Hepatocyte (in vitro differentiated cells): ENCODE measurements at places on chromosomes 1 and 21.

- no peak overlapping the region for H3K4me3 ChIP-seq
- H3K4me1 ChIP-seq = no peaks in the 10 kb centered on the region
- no peak overlapping the region for H3K27ac ChIP-seq
- H3K36me3 ChIP-seq = no peaks in the 10 kb centered on the region
- H3K27me3 ChIP-seq = no peaks in the 10 kb centered on the region
- DNase-seq = peak; percentile 66
Observed at GRCh38 chr21:26715878-26716506, 129.2 kb downstream of the ADAMTS1 start.

- H3K36me3 ChIP-seq = no peaks in the 10 kb centered on the region
- peak; percentile 70 for DNase-seq
- peaks cover 45% of the 10 kb centered on the region for H3K4me1 ChIP-seq
- peak within 1 kb of the TSS; percentile 29 for H3K4me3 ChIP-seq
- no peaks in the 10 kb centered on the region for H3K27me3 ChIP-seq
- H3K27ac ChIP-seq = peak within 1 kb of the TSS; percentile 72
Observed at GRCh38 chr1:119768778-119769177, at the start of gene HMGCS2. HMGCS2 (minus strand) TSS chr1:119768905; CDS start chr1:119768844, 61 bp downstream.

GRCh38 chr1:15965228-15965767 lies 10.6 kb downstream of the ZBTB17 start:
- H3K4me3 ChIP-seq = no peak overlapping the region
- no peaks in the 10 kb centered on the region for H3K27me3 ChIP-seq
- no peak overlapping the region for H3K27ac ChIP-seq
- H3K36me3 ChIP-seq = no peaks in the 10 kb centered on the region
- H3K4me1 ChIP-seq = peaks cover 8% of the 10 kb centered on the region

DNA sequence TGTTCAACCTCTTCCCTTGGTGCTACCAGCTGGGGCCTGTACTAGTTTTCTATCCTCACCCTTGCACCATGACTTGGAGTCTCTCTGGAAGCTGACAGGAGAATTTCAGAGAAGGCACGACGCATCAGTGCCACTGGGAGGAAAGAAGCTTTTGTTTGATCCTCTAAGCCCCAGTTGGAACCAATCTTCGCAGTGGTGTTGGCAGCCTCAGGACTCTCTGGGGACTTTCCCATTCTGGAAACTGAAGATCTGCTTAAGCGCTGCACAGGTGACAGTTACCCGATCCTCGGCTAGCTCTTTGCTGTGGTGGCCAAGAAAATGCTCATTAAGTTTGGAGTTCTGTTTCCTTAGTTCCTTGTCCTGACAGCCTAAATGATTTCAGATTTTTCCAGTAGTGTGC lies 222.3 kb downstream of the RHOU start:
- DNase-seq = no peak
- H3K27me3 ChIP-seq = no peaks in the 10 kb centered on the region
- no peaks in the 10 kb centered on the region for H3K36me3 ChIP-seq

- H3K27ac ChIP-seq = peak overlapping the region; percentile 14
- peak; percentile 10 for DNase-seq
- H3K36me3 ChIP-seq = no peaks in the 10 kb centered on the region
Observed at GRCh38 chr1:183778045-183778444, 26.9 kb upstream of the RGL1 start.

DNA sequence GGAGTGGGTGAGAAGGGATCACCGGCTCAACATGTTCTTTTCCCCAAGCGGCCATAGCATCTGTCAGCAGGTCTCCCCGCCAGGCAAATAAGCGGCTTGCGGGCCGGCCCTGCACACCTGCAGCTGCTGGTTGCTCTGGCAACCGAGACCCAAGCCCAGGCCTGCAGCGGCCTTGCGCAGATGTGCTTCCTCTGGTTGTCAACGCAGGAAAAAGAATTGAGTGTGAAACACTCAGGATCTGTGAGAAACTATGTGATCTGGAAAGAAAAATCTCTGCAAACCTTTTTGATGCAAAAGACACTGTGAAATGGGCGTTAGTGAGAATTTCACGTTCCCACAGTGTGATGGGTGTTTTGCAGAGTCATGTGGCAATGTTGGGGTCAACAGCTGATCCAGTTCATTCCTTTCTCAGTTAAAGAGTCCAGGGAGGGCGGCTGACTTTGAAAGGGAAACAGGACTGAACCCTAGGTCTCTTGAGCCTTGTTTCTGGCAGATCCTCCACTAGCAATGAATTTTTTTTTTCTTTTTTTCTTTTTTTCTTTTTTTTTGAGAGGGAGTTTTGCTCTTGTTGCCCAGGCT lies 28.4 kb downstream of the TOMM20 start:
- H3K27ac ChIP-seq = no peak overlapping the region
- DNase-seq = no peak
- H3K4me3 ChIP-seq = no peak overlapping the region
- H3K27me3 ChIP-seq = no peaks in the 10 kb centered on the region

DNA sequence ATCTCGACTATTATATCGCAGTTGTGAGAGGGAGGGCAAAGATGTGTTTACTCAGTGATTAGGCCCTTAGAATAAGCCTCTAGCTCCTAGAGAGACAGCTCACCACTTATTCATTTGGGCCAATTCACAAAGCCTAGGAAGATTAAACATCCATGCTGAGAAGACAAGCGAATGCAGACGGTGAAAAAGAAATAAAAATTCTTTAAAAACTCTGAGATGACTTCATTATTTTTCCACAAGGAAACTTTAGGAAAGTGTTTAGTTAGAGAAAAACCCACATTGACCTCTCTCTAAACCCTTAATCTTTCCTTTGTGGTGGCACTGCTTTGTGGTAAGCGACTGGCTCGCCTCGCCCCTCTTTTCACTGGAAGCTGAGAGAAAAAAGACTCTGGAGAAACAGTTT lies 146.8 kb upstream of the DMRTA2 start:
- H3K4me3 ChIP-seq = no peak overlapping the region
- H3K4me1 ChIP-seq = no peaks in the 10 kb centered on the region
- peak overlapping the region; percentile 5 for H3K27ac ChIP-seq
- H3K36me3 ChIP-seq = no peaks in the 10 kb centered on the region
- peak; percentile 31 for DNase-seq

DNA sequence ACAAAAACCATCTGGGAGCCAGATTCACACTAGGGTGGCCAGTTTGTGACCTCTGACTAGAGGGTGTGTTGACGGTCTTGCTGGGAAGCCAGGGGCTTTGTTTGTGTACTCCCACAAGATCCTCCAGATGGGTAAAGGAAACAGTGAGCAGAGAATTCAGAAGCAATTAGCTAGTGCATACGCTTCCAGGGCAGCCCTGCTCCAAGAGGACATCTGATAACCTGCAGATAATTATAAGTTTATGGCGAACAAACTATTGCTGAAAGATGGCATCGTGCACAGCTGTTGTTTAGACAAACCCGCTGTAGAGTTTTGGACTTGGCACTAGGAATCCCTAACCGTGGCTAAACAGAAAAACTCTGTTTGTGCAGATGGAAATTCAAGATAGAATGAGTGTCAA lies 326.4 kb downstream of the TGFB2 start:
- H3K4me3 ChIP-seq = no peak overlapping the region
- H3K36me3 ChIP-seq = no peaks in the 10 kb centered on the region
- peaks cover 3% of the 10 kb centered on the region for H3K4me1 ChIP-seq
- peak; percentile 14 for DNase-seq
- no peaks in the 10 kb centered on the region for H3K27me3 ChIP-seq

- H3K36me3 ChIP-seq = no peaks in the 10 kb centered on the region
- no peak for DNase-seq
- H3K4me1 ChIP-seq = no peaks in the 10 kb centered on the region
- no peaks in the 10 kb centered on the region for H3K27me3 ChIP-seq
Observed at GRCh38 chr1:234276151-234276788, 97.0 kb upstream of the COA6 start.

- no peak overlapping the region for H3K27ac ChIP-seq
- H3K4me1 ChIP-seq = peaks cover 24% of the 10 kb centered on the region
Observed at GRCh38 chr1:229553621-229554130, 4.8 kb downstream of the ABCB10 start.

DNA sequence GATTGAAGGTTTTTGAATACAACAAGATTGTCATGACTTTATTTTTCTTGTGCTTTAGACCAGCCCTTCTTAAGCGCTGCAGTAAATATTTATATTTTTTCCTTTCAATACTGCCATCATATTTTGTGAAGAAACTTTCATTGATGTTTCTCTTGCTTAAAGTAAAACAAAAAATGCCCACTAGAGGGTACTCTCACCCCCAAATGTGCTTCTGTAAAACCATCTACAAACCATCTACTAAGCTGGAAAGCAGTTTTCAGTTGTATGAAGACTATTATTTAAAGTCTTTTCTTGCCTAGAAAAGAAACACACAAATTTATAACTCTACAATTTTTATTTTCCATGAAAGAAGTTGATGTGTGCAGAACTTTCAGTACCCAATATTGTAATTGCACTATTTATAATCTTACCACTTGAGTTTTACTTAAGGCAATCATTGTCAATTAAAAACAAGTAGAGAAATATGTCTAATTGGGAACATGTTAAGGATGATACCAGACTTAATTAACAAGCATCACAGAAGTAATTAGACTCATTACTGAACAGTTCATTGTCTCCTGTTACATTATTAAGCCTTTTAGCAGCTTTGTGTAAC lies 10.7 kb downstream of the LEPR start:
- peak; percentile 60 for DNase-seq
- H3K27me3 ChIP-seq = no peaks in the 10 kb centered on the region

- no peaks in the 10 kb centered on the region for H3K36me3 ChIP-seq
- no peak overlapping the region for H3K27ac ChIP-seq
- no peaks in the 10 kb centered on the region for H3K27me3 ChIP-seq
- no peak for DNase-seq
Observed at GRCh38 chr1:240635466-240636256, 23.7 kb upstream of the GREM2 start.

- H3K36me3 ChIP-seq = peaks cover 9% of the 10 kb centered on the region
- H3K4me1 ChIP-seq = no peaks in the 10 kb centered on the region
- no peaks in the 10 kb centered on the region for H3K27me3 ChIP-seq
- no peak overlapping the region for H3K27ac ChIP-seq
Observed at GRCh38 chr1:225987491-225988316, 11.4 kb downstream of the SDE2 start.
